A549 treated with CORT108297 at 1 μM for 4 hours (cell line): ENCODE measurements at places on chromosomes 4 and X. TPM values are rescaled to one million over a fixed set of nuclear protein-coding genes. Genes with fewer than 3 reads are reported as not detected.

GJB1 gene
- total RNA-seq = 0.11 TPM in 1 of 5 replicates, not detected in the others

RHOXF2 gene
- not detected in 5 replicates for total RNA-seq

AVPR2 gene
- total RNA-seq = 0.06 to 0.17 TPM (median 0.15 TPM) in 4 of 5 replicates, not detected in the other

TREX2 gene
- total RNA-seq = 1.0 to 1.8 TPM (median 1.7 TPM) in 5 replicates

LUZP4 gene
- not detected in 5 replicates for total RNA-seq

CYLC1 gene
- not detected in 5 replicates for total RNA-seq

SMIM14 gene
- 13.4 to 20.6 TPM (median 19.8 TPM) in 5 replicates for total RNA-seq

BMPR1B gene
- total RNA-seq = 5.0 to 7.5 TPM (median 6.6 TPM) in 5 replicates

MAGEB10 gene
- not detected in 5 replicates for total RNA-seq

PPP2R2C gene
- 32.1 to 41.3 TPM (median 38.7 TPM) in 5 replicates for total RNA-seq

ADAM29 gene
- total RNA-seq = not detected in 5 replicates

PPEF1 gene
- 0.78 to 1.7 TPM (median 1.1 TPM) in 5 replicates for total RNA-seq

HSFX4 gene
- total RNA-seq = not detected in 5 replicates

XAGE1B gene
- 189 to 283 TPM (median 211 TPM) in 5 replicates for total RNA-seq

CXCL6 gene
- total RNA-seq = 0.05 to 0.12 TPM (median 0.07 TPM) in 3 of 5 replicates, not detected in the others

CD38 gene
- total RNA-seq = 8.6 to 13.7 TPM (median 10.1 TPM) in 5 replicates

ZNF630 gene
- 0.21 to 0.38 TPM (median 0.26 TPM) in 5 replicates for total RNA-seq
